ENCODE measurements at places on chromosomes 11 and 22. TPM values are rescaled to one million over a fixed set of nuclear protein-coding genes. Genes with fewer than 3 reads are reported as not detected.

Gene C11orf86
- not detected for total RNA-seq

Gene LRRC32
- not detected for total RNA-seq

Gene PRAME
- 77.8 TPM for total RNA-seq

Gene GRK3
- 0.60 TPM for total RNA-seq

Gene CEND1
- 2.1 TPM for total RNA-seq

Gene ELF5
- not detected for total RNA-seq
